ENCODE measurements at places on chromosomes 11 and 22.

DNA sequence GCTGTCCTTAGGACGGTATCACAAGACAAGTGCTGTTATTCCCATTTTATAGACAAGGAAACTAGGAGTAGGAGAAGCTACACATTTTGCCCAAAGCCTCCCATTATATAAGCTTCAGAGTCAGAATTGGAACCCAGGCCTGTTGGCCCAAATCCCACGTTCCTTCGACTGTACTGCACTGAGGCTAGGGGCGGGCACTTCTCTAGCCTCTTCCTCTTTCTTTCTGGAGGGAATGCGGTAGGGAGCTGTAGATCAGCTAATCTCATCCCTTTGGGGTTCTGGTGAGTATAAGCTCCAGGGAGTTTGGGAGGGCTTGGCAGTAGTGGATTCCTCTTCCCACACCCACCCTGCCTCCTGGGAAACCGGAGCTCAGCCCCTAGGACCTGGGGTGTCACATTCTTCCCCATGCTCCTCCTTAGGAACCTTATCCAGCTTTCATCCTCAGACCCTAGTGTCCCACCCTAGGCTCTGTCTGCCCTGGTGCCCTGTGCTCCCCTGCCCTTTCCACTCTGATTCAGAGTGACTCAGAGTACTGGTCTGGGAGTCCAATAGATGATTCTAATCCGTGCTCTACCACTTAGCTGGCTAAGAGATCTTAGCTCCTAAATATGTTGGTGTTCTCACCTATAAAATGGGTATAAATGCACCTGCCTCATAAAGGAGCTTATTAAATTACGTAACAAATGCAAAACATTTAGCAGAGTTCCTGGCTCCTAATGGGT lies 29.3 kb downstream of the PHLDB1 start:
- no peak for DNase-seq

- DNase-seq: no peak
Observed at GRCh38 chr22:50544746-50545253, 899 bp upstream of the KLHDC7B start.

- DNase-seq: no peak
Observed at GRCh38 chr11:115912484-115912945, 408.3 kb upstream of the CADM1 start.

- DNase-seq: no peak
Observed at GRCh38 chr11:37038911-37039310, 440.9 kb upstream of the RAG2 start.

DNA sequence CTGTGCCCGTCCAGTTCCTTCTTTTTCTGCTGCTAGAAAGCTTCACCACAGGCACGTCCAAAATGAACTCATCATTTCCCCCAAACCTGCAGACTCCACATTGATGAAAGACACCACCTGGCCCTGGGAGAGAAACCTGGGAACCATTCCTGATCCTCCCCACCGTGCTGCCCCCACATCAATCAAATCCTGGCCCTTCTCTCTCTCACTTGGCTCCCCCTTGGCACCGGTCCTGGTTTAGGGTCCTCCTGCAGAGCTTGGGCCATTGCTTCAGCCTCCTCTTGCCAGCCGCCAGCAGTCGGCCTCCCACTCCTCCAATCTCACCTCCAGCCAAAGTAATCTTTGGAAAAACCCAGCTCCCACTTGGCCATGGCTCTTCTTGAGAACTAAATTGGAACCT lies 38.5 kb downstream of the RIBC2 start:
- DNase-seq: no peak

GRCh38 chr11:36023922-36024321 lies 80.1 kb downstream of the LDLRAD3 start:
- DNase-seq: no peak

GRCh38 chr11:28009388-28009787 lies 98.6 kb downstream of the KIF18A start:
- DNase-seq: no peak

DNA sequence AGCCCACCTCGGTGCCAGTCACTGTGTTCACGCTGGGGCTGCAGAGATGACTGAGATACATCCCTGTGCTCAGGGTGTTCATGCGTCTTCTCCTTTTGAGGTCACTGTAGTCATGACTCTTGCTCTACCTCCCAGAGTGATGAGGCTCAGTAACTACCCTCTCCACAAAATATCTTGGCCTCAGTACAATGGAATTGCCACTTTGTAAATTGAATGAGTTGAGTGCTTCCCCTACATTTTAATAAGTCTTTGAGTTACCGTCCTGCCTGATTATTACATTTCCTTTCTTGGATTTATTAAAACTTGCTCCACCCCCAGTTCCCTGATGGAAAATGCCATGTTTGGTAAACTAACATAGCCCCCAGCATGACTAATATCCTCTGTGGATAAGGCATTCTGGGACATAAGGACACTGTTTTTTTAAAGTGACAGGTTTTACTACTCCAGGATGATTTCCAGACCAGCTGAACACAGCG lies 15.9 kb downstream of the PRSS23 start:
- no peak for DNase-seq

- DNase-seq: no peak
Observed at GRCh38 chr11:57315491-57315890, 9.3 kb downstream of the TNKS1BP1 start.

DNA sequence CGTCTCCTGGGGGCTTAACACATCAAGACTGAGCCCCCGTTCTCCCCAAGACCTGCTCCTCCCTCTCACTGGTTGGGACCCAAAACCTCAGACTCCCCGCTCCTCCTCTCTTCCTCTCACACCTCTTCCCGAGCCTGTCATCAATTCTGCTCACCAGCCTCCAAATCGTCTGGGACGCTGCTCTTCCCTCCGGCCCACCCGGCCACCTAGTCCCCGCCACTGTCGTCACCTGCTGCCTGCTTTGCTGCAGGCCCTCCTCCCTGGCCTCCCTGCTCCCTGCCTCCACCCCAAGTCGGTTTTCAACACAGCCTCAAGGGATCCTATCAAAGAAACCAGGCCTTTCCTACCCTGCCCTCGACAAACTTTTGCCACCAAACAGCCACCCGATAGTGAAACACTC lies 3.1 kb downstream of the MFNG start:
- no peak for DNase-seq

DNA sequence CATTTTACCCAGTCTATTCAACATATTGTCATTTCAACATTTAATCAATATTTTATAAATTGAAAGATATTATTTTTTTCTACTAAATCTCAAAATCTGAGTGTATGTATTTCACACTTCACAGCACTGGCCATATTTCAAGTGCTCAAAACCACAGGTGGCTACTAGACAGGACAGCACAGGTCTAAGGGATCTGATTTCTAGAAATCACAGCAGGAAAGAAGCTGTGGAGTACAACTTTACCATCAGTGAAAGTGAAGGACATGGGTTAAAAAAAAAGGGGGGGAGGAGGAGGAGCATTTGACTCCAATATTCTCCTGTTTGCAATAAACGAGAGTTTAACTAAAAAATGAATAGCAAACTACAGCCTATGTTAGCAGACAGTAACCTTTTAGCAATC lies 4.5 kb downstream of the PRDM10 start:
- no peak for DNase-seq

- DNase-seq: no peak
Observed at GRCh38 chr11:57427727-57428082, 784 bp upstream of the SLC43A3 start.

Data from hematopoietic multipotent progenitor cell treated with erythropoietin and hydrocortisone succinate and interleukin-3 and kit ligand, for 15 days (in vitro differentiated cells).